ENCODE measurements at places on chromosomes 6 and 20.

- no peak for DNase-seq
Measured at GRCh38 chr20:40670253-40670652, 18.8 kb downstream of the MAFB start.

DNA sequence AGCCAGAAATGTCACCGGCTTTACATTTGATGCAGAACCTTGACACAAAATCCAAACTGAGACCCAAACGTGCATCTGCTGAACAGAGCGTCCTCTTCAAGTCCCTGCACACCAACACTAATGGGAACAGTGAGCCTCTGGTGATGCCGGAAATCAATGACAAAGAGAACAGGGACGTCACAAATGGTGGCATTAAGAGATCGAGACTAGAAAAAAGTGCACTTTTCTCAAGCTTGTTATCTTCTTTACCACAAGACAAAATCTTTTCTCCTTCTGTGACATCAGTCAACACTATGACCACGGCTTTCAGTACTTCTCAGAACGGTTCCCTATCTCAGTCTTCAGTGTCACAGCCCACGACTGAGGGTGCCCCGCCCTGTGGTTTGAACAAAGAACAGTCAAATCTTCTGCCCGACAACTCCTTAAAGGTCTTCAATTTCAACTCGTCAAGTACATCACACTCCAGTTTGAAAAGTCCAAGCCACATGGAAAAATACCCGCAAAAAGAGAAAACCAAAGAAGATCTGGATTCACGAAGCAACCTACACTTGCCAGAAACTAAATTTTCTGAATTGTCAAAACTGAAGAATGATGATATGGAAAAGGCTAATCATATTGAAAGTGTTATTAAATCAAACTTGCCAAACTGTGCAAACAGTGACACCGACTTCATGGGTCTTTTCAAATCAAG, 108.4 kb downstream of the RTN4IP1 start:
- DNase-seq = peak; percentile 88

- DNase-seq = no peak
Measured at GRCh38 chr6:45686841-45687569, 309.3 kb upstream of the SUPT3H start.

DNA sequence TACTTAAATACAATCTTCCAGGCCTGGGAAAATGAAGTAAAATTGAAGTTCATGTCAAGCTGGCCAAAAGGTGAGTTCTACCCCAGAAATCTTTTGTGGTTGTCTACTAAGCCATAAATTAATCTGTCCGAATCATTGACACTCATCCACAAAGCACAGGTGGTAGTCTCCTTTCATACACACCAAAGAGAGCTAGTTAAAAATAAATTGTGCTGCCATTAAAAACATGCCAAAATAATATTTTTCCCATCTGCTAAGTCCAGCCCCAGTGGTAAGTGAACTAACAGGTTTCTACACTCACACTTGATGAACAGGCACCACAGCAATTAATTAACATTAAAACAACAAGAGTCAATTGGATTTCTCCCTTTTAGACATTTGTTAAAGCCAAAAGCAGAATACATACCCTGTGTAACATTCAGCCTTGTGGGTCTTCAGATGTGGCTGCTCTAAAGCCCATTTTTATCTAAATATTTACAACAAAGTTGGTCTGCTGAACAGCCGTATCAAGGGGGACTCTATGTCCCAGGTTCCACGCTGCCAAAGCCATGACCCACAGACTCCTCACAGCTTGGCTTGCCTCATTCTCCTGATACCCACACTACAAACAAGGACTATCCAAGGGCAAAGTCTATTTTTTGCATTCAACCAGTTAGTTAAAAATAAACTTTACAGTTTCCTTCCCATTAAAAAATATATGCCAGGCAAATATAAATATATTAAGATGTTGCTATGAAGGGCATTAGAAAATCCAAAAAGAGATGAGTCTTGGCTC, 490.4 kb downstream of the BMP2 start:
- DNase-seq = no peak

- DNase-seq = no peak
Measured at GRCh38 chr6:86949771-86950170, 12.4 kb downstream of the HTR1E start.

DNA sequence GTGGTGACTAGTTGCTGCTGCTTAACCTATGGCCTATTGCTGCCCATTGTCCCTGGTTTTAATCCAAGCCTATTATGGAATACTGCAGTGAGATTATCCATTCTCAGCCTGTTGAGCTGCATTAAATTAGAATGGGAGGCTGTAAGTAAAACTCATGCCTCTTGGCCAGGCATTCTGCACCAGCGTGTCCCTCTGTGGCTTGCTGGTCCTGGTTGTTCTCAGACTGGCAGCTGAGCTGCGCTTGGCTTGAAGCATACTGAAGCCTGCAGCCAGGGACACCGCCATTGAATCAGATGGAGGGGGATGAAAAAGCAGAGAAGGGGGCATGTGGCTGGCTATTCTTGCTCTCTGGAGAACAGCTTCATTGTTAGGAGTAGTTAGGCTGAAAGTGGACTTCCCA, 15.6 kb downstream of the LRRN4 start:
- no peak for DNase-seq

GRCh38 chr6:41451039-41451438, 95.1 kb upstream of the FOXP4 start:
- DNase-seq = no peak

GRCh38 chr20:34997131-34997561, 41.5 kb downstream of the MYH7B start:
- DNase-seq = peak; percentile 63

GRCh38 chr6:41732591-41733359, 2.6 kb downstream of the TFEB start:
- peak; percentile 71 for DNase-seq

DNA sequence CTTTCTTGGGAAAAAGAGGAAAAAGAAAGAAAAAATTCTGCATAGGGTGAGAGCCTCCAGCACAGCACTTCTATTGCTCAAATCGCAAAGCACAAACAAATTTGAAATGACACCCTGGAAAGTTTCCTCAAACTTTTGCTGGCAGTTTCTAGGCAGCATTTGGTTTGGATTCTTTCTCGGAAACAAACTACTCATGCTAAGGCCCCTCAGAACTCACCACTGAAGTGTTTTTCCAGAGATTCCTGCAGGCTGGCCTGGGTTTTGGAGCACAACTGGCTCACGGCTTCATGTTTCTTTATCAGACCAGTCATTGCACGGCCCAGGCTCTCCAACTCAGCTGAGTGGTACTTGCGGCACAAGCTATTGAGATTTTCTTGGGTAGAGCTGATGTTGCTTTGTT, 237.8 kb downstream of the SYNE1 start:
- no peak for DNase-seq

GRCh38 chr20:18276821-18277220, 11.5 kb upstream of the ZNF133 start:
- peak; percentile 71 for DNase-seq

GRCh38 chr6:35552285-35552917, 39.7 kb upstream of the TULP1 start:
- peak; percentile 74 for DNase-seq

GRCh38 chr6:33198853-33199436, 1.5 kb downstream of the RXRB start:
- no peak for DNase-seq

DNA sequence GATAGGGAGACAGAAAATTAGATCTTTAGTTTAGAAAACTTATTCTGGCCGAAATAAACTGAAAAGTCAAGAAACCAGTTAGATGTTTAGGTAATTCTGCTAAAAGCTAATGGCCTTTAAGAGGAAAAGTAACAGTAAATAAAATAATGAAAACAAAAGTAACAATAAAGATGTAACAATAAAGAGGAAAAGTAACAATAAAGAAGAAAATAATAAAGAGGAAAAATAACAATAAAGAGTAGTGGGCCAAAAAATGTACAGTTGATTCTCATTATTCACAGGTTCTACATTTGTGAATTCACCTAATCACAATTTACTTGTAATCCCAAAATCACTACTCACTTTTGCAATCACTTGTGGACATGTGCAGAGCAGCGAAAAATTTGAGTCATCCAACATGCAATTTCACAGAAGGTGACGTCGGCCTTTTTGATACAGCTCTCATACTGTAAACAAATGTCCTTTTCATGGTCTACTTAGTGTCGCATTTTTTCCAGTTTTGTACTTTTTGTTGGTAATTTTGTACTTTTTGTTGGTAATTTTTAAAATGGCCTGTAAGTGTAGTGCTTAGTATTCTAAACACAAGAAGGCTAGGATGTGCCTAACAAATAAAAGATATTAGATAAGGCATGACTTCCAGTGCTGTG, 24.0 kb downstream of the HBS1L start:
- no peak for DNase-seq

- DNase-seq = no peak
Measured at GRCh38 chr6:37172912-37173492, 3.0 kb downstream of the PIM1 start.

- no peak for DNase-seq
Measured at GRCh38 chr20:61973515-61974356, 91.9 kb downstream of the TAF4 start.

- no peak for DNase-seq
Measured at GRCh38 chr6:101429845-101430244, 36.3 kb downstream of the GRIK2 start.

DNA sequence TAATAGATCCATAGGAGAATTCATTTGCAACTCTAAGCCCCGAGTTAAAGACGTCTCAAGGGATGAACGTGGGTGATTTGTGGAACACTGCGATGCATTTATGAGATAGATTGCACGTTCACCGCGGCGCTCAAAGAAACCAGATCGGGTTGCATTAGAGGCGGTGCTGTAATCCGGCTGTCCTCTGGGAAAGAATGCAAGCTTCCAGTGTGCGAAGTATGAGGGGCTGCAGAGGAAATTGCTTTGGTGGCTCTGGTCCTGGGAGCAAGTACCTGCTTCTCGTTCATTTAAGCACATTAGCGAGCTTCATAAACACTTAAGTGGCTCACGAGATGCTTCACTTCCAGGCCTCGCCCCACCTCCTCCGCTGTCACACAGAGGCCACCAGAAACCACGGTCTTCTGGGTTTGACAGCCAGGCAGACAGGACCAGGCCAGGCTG, 182.3 kb downstream of the CDH4 start:
- no peak for DNase-seq

DNA sequence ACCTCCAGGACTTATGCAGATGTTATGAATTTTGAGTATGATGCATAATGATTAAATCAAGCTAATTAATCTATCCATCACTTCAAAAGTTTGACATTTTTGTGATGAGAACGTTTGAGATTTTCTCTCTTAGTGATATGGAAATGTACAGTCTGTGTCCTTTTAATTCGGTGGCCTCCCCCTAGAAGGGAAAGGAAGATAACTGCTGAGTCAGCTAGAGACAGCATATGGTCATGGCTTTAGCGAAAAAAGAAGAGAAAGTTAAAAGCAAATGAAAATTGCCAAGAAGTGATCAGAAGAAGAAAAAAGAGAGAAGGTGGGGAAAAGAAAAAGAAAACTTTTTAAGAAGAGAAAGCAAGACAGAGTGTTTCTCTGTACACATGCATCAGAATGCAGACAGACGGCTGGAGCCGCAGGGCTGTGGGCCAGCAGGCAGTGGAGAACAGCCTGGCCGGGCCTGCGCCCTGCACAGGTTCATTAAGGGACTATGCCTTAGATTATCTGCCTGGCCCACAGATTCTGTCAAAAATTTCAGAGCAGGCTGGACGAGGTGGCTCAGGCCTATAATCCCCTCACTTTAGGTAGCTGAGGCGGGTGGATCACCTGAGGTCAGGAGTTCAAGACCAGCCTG, 7.7 kb downstream of the PRR18 start:
- DNase-seq = no peak

GRCh38 chr6:32047084-32047478, 8.9 kb downstream of the CYP21A2 start:
- no peak for DNase-seq

GRCh38 chr20:34791289-34792020, 34.0 kb downstream of the NCOA6 start:
- DNase-seq = peak; percentile 59

- DNase-seq = no peak
Measured at GRCh38 chr20:13809855-13810254, 25.0 kb downstream of the NDUFAF5 start.

- no peak for DNase-seq
Measured at GRCh38 chr6:155383913-155384312, 69.6 kb upstream of the TFB1M start.

DNA sequence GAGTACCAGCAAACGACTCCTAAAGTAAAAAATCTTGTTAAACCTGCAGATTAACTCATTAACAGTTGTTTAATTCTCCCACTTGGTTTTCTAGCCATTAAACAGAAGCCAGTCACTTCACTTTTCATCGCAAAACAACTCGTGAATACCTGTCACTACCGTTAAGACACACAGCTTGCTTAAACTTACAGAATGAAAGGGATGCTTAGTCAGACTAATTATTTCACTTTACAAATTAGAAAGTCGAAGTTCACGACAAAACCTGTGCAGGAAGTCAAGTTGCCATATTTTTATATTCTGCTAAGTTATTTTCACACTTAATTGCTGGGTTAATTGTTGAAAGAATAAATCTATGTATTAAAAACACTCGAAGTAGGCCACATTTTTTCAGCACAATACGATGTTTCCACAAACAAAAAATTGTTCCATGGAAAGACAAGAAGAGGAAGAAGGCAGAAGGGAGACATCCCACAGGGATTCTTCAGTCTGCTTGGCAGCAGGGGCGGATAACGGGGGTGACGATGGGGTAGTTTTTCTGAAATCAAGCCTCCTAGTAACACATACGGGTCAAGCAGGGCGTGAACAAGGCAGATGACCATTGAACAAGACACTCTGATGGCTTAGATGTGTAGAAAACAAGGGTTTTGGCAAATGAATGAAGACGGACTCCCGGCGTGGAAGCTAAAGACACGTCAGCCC, 933 bp downstream of the SSR1 start:
- DNase-seq = peak; percentile 25

Data from NB4 (cell line).